ENCODE measurements at places on chromosomes 7 and 10. TPM values are rescaled to one million over a fixed set of nuclear protein-coding genes. Genes with fewer than 3 reads are reported as not detected.

- H3K4me1 ChIP-seq, result no peaks in the 10 kb centered on the region
- no peak overlapping the region for H3K27ac ChIP-seq
- no peak overlapping the region for H3K4me3 ChIP-seq
- H3K27me3 ChIP-seq, result no peaks in the 10 kb centered on the region
- H3K36me3 ChIP-seq, result peaks cover 2% of the 10 kb centered on the region
- DNase-seq, result peak; percentile 82
Observed at GRCh38 chr7:107528461-107528860, 35.3 kb downstream of the COG5 start.

DNA sequence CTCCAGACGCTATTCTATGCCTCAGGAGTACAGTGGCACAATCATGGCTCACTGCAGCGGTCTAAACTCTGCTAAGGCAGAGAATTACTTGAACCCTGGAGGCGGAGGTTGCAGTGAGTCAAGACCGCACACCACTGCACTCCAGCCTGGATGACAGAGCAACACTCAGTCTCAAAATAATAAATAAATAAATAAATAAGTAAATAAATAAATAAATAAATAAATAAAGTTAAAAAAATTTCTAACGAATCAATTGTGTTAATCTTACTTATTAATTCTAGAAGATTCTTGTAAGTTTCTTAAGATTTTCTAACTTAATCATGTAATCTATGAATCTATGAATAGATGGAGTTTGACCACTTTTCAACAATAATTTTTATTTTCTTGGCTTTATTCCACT lies 621.4 kb upstream of the POT1 start:
- H3K27ac ChIP-seq, result no peak overlapping the region
- no peaks in the 10 kb centered on the region for H3K4me1 ChIP-seq
- H3K36me3 ChIP-seq, result no peaks in the 10 kb centered on the region
- H3K4me3 ChIP-seq, result no peak overlapping the region

- no peak overlapping the region for H3K4me3 ChIP-seq
- H3K27ac ChIP-seq, result no peak overlapping the region
- no peaks in the 10 kb centered on the region for H3K4me1 ChIP-seq
- H3K36me3 ChIP-seq, result no peaks in the 10 kb centered on the region
- no peak for DNase-seq
- H3K27me3 ChIP-seq, result no peaks in the 10 kb centered on the region
Observed at GRCh38 chr7:72275382-72276070, 136.6 kb downstream of the CALN1 start.

DNA sequence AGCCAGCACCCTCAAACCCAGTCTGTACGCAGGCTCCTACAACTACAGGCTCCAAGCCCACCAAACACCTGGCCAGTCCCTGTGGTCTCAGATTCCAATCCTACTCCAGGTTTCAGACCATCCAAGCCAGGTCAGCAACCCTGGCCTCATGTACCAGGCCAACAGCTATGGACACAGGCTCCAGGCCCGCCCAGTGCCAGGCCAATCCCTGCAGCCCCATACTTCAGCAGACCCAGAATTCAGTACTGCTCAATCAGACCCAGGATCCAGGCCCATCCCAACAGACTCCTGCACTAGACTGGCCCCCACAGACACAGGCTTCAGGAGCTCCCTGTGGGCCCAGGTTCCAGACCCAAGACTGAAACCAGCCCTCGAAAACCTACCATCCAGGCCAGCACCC lies 32.3 kb downstream of the HPSE2 start:
- no peaks in the 10 kb centered on the region for H3K4me1 ChIP-seq
- no peaks in the 10 kb centered on the region for H3K36me3 ChIP-seq
- no peaks in the 10 kb centered on the region for H3K27me3 ChIP-seq
- no peak overlapping the region for H3K27ac ChIP-seq
- no peak for DNase-seq
- no peak overlapping the region for H3K4me3 ChIP-seq

DNA sequence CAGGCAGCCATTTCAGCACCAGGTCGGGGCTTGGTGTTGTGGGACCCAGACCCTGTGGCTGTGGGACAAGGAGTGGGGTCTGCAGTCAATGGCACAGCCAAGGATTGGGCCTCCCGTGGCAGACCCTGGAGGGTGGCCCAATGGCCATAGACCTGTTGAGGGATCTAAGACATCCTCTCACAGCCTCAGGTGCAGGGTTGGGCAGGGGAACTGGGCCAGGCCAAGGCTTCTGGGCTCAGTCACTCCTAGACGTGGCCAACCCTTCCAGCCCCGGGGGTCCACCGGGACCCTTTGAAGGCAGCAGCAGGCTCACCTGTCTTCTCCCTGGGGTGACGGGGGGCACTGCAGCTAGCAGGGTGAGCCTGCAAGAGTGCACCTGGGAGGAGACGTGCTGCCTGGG lies 45.7 kb upstream of the DPYSL4 start:
- H3K27me3 ChIP-seq, result peaks cover 6% of the 10 kb centered on the region
- H3K4me3 ChIP-seq, result no peak overlapping the region
- no peak overlapping the region for H3K27ac ChIP-seq
- H3K36me3 ChIP-seq, result no peaks in the 10 kb centered on the region
- no peak for DNase-seq

GRCh38 chr7:13829914-13830900 lies 159.3 kb downstream of the ETV1 start:
- H3K36me3 ChIP-seq, result no peaks in the 10 kb centered on the region
- peak; percentile 91 for DNase-seq
- peak overlapping the region; percentile 19 for H3K27ac ChIP-seq

GRCh38 chr7:1597066-1597760 lies 27.4 kb upstream of the PSMG3 start:
- no peak overlapping the region for H3K4me3 ChIP-seq
- no peak for DNase-seq
- peaks cover 56% of the 10 kb centered on the region for H3K27me3 ChIP-seq
- H3K4me1 ChIP-seq, result no peaks in the 10 kb centered on the region

DNA sequence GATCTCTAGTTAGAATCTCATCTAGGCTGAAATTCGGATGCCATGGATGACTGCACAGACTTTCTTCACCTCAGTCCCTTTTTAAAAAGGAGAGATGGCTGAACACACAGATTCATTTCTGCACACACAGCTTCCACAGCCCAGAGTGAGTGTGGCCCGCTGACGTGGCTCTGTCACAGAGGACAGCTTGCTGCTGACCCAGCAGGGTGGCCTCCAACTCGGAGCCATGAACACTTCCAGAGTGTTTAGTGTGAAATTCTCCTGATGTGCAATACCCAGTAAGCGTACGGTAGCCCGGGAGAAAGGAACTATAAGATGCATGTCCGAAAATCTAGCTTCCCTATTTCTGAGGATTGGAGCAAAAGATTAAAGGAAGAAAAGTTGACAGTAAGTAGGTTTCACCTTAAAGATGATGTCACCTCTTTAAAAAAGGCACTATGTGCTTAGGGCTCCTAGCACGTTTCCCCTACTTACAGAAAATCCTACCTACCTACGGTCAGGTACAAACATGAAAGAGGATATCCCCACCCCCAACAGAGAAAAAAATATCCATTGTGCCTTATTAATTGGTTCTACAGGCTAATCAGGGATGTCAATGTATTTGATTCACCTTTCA lies 162.2 kb downstream of the RAPGEF5 start:
- H3K4me3 ChIP-seq, result no peak overlapping the region
- no peak overlapping the region for H3K27ac ChIP-seq
- peaks cover 3% of the 10 kb centered on the region for H3K27me3 ChIP-seq
- no peak for DNase-seq

DNA sequence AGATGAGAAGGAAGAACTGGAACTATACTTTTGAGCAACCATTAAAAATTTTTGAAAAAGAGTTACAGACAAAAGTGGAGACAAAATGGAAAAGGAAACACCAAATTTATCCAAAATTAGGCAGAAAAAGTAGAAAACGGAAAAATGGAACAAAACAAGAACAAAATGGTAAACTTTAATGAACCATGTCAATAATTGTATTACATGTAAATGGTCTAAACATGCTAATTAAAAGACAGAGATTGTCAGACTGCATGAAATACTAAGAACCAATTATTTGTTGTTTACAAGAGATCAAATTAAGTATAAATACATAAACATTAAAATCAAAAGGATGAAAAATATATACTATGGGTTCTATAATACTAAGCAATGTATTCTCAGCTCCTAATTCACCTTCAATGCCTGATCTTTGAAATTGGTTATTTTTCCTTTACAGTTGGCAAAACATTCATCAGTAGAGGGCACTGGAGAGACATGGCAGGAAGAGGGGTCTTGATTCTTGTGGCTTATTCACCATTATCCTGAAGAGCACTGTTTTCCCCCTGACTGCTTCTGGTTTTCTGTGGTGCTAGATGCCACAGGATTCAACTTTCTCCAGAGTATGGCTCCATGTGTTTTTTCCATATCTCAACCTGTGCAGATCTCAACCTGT lies 124.9 kb downstream of the ELFN1 start:
- no peak overlapping the region for H3K4me3 ChIP-seq
- no peak overlapping the region for H3K27ac ChIP-seq
- H3K36me3 ChIP-seq, result no peaks in the 10 kb centered on the region
- H3K4me1 ChIP-seq, result no peaks in the 10 kb centered on the region

DNA sequence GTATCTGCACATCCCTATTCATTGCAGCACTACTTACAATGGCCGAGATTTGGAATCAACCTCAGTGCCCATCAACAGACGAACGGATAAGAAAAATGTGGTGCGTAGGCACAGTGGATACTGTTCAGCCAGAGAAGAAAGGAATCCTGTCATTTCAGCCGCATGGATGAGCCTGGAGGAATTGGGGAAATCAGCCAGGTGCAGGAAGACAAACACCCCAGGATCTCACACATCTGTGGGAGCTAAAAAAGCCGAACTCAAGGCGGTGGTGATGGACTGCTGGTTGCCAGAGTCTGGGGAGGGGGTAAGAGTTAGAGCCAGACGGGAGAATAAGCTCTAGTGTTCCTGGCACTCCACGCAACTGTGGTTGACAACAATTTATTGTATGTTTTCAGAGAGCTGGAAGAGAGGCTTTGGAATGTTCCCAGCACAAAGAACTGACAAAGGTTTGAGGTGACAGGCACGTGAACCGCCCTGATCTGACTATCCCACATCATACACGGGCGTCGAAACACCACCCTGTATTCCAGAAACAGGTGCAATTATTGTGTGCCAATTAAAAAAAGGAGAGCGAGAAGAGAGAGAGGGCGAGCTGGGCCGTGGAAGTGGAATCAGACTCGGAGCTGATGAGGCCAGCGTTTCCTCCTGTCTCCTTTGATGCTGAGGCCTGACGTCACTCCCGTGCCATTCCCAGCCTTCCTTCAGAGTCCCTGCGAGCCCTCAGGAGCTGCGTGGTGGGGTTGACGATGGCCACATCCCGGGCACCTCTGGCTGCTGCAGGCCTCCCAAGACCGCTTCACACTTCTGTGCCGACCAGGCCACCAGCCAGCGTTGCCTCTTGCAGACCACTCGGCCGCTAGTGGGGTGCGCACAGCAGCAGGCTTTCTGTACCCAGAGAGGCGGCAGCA lies 189.5 kb downstream of the DNAJB6 start:
- no peak overlapping the region for H3K4me3 ChIP-seq
- no peaks in the 10 kb centered on the region for H3K36me3 ChIP-seq
- no peaks in the 10 kb centered on the region for H3K27me3 ChIP-seq
- no peak overlapping the region for H3K27ac ChIP-seq
- H3K4me1 ChIP-seq, result no peaks in the 10 kb centered on the region

GRCh38 chr7:104903044-104903443 lies 111.0 kb upstream of the KMT2E start:
- DNase-seq, result peak; percentile 30
- H3K4me1 ChIP-seq, result no peaks in the 10 kb centered on the region
- no peak overlapping the region for H3K4me3 ChIP-seq

- DNase-seq, result peak; percentile 26
- peaks cover 10% of the 10 kb centered on the region for H3K36me3 ChIP-seq
- no peak overlapping the region for H3K4me3 ChIP-seq
Observed at GRCh38 chr10:119257899-119258419, 50.6 kb downstream of the GRK5 start.

DNA sequence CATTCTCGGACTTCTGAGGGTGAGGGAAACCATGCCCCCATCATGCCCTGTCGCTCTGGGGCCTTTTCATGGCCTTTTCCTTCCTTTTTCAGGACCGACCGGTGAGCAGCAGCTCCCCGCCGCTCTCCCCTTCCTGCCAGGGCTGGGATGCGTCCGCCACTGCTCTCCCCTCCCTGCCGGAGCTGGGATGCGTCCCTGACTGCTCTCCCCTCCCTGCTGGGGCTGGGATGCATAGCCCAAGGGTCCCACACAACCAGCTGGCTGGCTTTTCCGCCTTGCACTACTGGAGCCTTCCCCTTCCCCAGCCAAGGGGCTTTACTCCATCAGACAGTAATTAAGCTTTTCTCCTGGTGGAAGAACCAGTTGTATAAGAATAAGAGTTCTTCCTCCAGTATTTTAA lies 129.7 kb upstream of the COBL start:
- H3K27ac ChIP-seq, result no peak overlapping the region
- no peaks in the 10 kb centered on the region for H3K27me3 ChIP-seq
- no peaks in the 10 kb centered on the region for H3K4me1 ChIP-seq
- no peak for DNase-seq

- no peak overlapping the region for H3K4me3 ChIP-seq
- no peak for DNase-seq
- H3K36me3 ChIP-seq, result no peaks in the 10 kb centered on the region
- H3K27ac ChIP-seq, result no peak overlapping the region
Observed at GRCh38 chr7:136308230-136308629, 331.1 kb upstream of the MTPN start.

GRCh38 chr7:76381814-76382213 lies 23.0 kb upstream of the YWHAG start:
- H3K4me3 ChIP-seq, result no peak overlapping the region
- H3K27me3 ChIP-seq, result no peaks in the 10 kb centered on the region
- H3K36me3 ChIP-seq, result no peaks in the 10 kb centered on the region
- peaks cover 11% of the 10 kb centered on the region for H3K4me1 ChIP-seq
- no peak overlapping the region for H3K27ac ChIP-seq

- no peaks in the 10 kb centered on the region for H3K36me3 ChIP-seq
- no peak for DNase-seq
- H3K27ac ChIP-seq, result no peak overlapping the region
- H3K4me1 ChIP-seq, result no peaks in the 10 kb centered on the region
- no peaks in the 10 kb centered on the region for H3K27me3 ChIP-seq
Observed at GRCh38 chr7:146216396-146217041, 99.9 kb downstream of the CNTNAP2 start.

GRCh38 chr7:112292162-112292561 lies 85.7 kb downstream of the ZNF277 start:
- 0 out of 2 replicates have a peak, but pooled peaks cover 3% of the 10 kb centered on the region for H3K36me3 ChIP-seq
- DNase-seq, result no peak
- no peak overlapping the region for H3K4me3 ChIP-seq
- peaks cover 3% of the 10 kb centered on the region for H3K4me1 ChIP-seq
- H3K27me3 ChIP-seq, result no peaks in the 10 kb centered on the region

PIK3CG gene
- total RNA-seq, result under 0.01 TPM

CFTR gene
- under 0.01 TPM for total RNA-seq

GATA3 gene
- not detected for total RNA-seq

CRCP gene
- 37.8 TPM for total RNA-seq

PPIA gene
- 3,430 TPM for total RNA-seq

CPN1 gene
- total RNA-seq, result not detected

SPDYE17 gene
- total RNA-seq, result not detected

GIMAP2 gene
- total RNA-seq, result not detected

TFR2 gene
- under 0.01 TPM for total RNA-seq

LAMB1 gene
- 117 TPM for total RNA-seq

GBX1 gene
- total RNA-seq, result not detected

HGF gene
- total RNA-seq, result 50.9 TPM

GLI3 gene
- total RNA-seq, result 1.7 TPM
